Stimulated activated CD8-positive, alpha-beta memory T cell treated with anti-CD3 and anti-CD28 coated beads, Interleukin-15, amount 100 ng/mL, for 48 hours (primary cell): ENCODE measurements at places on chromosomes 5 and 9.

DNA sequence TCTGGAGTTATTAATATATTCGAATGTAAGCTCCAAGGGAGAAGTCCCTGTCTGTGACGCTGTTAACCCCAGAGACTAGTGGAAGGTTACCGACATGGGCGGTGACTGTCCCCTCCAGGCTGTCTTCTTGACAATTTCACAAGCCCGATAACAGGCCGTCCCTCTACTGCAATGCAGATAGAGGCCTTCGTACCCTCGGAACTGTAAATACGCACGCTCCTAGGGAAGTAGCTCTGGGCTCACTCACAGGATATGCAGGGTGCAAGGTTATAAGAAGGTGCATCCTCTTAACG is 680 bp upstream of the RFK start:
- DNase-seq: peak; percentile 41

GRCh38 chr5:39816866-39817265 is 392.1 kb upstream of the DAB2 start:
- DNase-seq: no peak

GRCh38 chr5:174535669-174536068 is 188.7 kb upstream of the MSX2 start:
- no peak for DNase-seq

- no peak for DNase-seq
Measured at GRCh38 chr9:82513242-82513751, 524.7 kb downstream of the SPATA31D1 start.

DNA sequence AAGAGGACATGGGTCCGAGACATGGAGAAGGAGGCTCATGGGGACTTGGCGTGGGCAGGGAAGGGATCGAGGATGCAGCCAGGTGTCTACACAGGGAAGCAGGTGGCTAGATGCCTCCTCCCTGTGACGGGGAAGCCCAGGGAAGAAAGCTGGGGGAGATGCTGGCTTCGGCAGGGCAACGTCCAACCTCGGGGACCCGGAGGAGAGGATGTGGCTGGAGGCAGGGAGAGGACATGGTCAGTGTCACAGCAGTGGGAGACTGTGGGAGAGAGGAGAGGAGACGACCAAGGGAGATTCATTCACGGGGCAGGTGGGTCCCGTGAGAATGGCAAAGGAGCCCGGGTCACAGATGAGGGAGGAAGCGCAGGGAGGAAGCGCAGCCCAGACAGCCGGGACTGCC is 73.2 kb upstream of the PHYKPL start:
- no peak for DNase-seq

DNA sequence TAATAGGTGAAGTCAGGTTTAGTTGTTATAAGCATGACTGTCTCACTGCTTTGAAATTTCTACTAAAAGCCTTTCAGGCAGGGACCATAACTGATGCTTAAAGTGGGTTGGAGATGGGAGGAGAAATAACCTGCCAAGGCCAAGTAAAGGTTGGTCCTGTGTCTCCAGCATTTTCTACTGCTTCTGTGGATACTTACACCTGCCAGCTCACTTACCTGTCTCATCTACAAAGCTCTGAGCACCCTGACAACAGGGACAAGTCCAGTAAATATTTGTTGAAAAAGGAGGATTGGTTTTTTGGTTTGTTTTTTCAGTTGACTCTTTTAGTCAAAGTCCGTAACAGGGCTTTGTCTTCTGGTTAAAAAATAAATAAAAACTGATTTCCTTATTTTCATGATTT is 38.6 kb downstream of the GRAMD2B start:
- DNase-seq: no peak

DNA sequence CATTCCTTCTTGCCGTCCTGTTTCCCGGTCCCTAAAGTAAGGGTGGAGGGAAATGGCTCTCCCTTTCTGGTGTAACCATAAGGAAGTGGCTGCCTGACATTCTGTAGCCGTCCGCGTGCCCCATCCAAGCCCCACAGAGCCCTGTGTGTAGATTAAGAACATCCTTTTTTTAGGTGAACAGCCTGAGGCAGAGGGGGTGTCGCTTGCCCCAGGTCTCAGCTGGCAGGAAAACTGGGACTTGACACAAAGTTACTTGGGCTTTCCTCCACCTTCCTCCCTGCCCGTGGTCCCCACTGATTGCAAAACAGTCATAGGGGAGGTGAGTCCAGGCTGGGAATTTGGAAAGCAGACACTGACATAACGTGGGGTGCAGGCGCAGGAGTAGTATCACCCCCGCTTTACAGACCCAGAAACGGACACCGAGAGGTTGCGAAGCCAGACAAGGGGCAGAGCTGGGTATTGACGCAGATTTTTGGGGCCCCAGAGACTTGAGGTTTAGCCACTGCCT is 22.8 kb downstream of the C9orf50 start:
- no peak for DNase-seq

GRCh38 chr5:106759152-106759551 is 911.6 kb downstream of the EFNA5 start:
- DNase-seq: no peak

GRCh38 chr5:96901384-96901783 is 25.1 kb downstream of the ERAP2 start:
- DNase-seq: no peak

DNA sequence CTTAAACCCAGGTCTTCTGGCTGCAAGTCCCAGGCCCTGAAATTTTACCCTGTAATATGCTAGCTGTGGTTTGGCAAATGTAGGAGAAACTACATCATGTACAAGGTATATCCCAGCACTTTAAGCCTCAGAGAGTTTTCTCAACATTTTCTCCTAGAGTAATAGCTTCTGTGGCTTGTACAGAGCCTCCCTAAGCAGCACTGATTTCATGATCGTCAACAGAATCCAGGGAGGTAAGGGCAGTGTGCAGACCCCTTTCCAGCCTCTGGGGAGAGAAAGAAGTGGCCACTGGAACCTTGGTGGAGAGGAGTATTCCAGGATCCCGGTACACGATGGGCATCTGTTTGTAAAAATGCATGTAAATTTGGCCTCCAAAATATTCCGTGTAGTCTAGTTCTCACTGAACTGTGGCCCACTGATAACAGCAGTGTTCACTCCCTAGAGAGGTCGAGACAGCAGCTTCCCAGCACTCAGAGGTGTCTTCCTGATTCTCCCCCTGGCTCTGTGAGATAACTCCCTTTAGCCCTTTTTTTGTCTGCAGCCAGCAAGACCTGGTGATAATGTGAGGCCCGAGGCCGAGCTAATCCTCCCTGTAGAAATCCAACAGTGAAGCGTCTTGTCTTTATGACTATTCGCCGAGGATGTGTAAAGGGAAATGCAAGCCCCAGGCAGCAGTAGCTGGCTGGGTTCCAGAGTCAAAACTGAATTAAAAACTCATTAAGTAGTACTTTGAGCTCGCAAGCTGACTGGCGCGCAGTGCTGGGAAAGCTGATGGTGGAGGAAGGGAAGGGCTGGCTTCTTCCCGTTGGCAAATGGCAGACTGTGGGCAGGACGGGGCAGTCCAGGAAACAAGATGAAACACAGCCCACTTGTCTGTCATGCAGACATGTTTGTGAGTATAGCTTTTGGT is 59.0 kb downstream of the MAP1B start:
- no peak for DNase-seq

GRCh38 chr5:131252824-131253171 is 11.1 kb upstream of the CDC42SE2 start:
- DNase-seq: peak; percentile 65

- DNase-seq: no peak
Measured at GRCh38 chr9:10443181-10443867, 169.5 kb downstream of the PTPRD start.

DNA sequence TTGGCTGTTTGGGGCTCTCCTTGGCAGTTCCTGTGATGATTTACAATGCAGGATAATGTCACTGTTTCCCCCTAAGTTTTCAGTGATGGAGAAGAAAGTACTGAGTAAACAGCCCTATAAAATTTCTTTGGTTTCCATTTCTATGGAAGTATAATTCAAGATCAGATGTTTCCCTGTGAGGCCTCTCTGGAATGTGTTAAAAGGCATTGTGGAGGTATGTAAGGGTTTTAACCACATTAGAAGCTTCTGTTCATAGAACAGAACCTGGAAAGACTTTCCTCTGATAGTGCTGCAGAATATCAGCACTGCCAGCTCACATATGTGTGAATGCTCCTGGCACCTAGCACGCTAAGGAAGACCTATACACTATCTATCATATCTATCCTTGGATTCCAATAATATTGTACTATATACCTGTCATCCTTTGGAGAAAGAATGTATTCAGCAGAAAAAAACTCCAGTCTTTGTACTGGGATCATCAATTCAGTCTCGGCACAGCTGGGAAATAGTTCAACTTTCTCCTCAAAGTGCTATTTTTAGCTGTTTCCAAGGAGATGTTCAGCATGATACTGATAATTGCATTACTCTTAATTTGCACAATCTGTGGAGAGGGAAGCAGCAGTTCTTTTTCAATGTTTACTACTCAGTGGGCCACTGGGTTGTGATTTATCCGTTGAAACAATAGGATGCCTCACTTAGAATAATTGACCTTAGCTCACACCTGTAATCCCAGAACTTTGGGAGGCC is 21.9 kb downstream of the TTC1 start:
- DNase-seq: no peak

DNA sequence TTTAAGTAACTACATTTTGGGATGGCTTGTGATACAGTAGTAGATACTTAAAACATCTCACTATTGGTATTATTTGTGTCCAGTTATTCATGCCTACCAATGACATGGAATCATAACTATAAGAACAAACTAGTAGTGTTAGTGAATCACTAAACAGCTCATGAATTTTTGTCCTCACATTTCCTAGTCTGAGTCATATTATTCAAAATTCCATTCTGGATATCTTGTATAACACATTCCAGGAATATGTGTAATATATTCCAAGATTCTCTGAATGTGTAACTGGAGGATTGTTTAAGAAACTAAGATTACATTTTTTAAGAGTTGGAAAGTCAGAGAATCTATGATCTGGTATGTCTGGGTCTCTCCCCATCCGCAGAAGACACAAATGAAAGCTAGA is 565.3 kb upstream of the ZNF608 start:
- DNase-seq: no peak

- DNase-seq: no peak
Measured at GRCh38 chr5:78002690-78003089, 226.6 kb upstream of the TBCA start.

GRCh38 chr5:76930083-76930482 is 22.8 kb upstream of the CRHBP start:
- DNase-seq: no peak

GRCh38 chr9:15231788-15232635 is 75.0 kb downstream of the TTC39B start:
- DNase-seq: no peak

DNA sequence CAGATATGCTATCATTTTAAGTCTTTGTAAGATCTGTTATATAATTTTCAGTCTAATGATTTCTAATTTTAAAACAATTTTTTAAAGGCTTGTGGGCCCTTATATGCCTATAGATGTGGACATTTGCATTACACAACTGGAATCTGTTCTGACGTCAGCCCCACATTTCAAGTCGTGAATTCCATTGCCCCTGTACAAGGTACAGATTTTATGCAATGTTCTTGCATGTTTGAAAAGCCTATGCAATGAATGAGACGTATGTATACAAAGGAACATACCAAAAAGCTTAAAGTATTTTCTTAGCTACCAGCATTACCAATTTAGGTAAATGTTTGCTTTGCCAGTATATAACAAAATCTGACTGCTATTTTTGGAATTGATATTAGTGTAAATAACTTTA is 77.2 kb downstream of the ITGA1 start:
- DNase-seq: no peak

DNA sequence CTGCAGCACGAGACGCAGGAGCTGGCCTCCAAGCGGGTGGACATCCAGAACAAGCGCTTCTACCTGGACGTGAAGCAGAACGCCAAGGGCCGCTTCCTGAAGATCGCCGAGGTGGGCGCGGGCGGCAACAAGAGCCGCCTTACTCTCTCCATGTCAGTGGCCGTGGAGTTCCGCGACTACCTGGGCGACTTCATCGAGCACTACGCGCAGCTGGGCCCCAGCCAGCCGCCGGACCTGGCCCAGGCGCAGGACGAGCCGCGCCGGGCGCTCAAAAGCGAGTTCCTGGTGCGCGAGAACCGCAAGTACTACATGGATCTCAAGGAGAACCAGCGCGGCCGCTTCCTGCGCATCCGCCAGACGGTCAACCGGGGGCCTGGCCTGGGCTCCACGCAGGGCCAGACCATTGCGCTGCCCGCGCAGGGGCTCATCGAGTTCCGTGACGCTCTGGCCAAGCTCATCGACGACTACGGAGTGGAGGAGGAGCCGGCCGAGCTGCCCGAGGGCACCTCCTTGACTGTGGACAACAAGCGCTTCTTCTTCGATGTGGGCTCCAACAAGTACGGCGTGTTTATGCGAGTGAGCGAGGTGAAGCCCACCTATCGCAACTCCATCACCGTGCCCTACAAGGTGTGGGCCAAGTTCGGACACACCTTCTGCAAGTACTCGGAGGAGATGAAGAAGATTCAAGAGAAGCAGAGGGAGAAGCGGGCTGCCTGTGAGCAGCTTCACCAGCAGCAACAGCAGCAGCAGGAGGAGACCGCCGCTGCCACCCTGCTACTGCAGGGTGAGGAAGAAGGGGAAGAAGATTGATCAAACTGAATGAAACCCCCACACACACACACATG is 654 bp downstream of the PURA start:
- DNase-seq: no peak

DNA sequence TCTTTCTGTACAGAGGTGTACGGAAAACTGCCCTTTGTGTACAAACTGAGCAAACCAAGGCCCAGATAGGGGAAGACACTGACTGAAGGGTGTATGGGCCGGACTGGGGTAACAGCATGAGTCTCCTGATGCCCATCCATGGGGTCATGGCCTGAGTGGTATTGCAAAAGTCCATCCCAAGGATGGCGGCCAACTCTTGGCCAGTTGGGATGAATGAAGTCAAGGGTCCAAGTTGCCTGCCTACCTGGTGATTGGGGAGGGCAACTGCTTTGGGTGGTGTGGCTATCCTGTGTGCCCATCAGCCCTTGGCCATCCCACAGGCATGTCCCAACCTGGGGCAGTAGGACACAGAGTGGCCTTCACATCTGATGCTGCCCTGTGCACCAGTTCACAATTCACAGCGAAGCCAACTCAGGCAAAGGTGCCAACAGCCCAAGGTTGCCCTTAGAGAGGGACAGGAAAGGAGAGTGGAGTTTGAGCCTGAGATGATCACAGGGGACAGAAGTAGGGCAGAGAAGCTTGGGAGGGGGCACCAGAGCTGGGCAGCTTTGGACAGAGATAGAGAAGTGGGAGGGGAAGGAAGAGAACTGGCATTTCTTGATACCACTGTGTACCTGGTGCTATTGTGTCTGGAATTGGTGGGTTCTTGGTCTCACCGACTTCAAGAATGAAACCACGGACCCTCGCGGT is 46.6 kb downstream of the COL15A1 start:
- no peak for DNase-seq

- no peak for DNase-seq
Measured at GRCh38 chr5:63233911-63234310, 655.3 kb downstream of the LRRC70 start.

GRCh38 chr9:129109952-129110739 is 447 bp downstream of the CRAT start:
- no peak for DNase-seq

GRCh38 chr9:72371151-72371550 is 6.1 kb upstream of the ZFAND5 start:
- DNase-seq: no peak

DNA sequence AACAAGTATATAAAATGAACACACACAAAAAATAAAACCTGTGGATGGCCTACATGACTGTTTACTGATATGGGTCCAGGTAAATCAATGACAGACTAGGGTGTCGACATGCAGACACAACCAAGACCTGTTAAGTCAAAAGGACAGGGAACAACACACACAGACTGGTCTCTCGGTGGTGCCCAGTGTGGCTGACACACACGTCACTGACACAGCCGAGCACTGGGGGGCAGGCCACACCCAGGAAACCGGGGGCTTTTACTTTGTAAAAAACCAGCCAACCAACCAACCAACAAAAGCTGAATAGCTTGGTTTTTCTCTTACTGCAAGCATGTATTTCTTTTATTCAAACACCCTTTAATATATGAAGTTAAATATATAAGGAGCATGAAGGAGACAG is 5.0 kb downstream of the FAM163B start:
- no peak for DNase-seq
